ENCODE measurements at places on chromosomes 1 and 21. TPM values are rescaled to one million over a fixed set of nuclear protein-coding genes. Genes with fewer than 3 reads are reported as not detected.

GRCh38 chr1:160161965-160162705 lies 10.7 kb downstream of the ATP1A4 start:
- DNase-seq = no peak

- DNase-seq = no peak
These were observed 161.3 kb upstream of the POU3F1 start for GRCh38 chr1:38207906-38208305.

GRCh38 chr1:217153361-217153760 lies 430.1 kb upstream of the ESRRG start:
- DNase-seq = no peak

GRCh38 chr1:117260761-117261423 lies 50.2 kb upstream of the VTCN1 start:
- DNase-seq = no peak

DNA sequence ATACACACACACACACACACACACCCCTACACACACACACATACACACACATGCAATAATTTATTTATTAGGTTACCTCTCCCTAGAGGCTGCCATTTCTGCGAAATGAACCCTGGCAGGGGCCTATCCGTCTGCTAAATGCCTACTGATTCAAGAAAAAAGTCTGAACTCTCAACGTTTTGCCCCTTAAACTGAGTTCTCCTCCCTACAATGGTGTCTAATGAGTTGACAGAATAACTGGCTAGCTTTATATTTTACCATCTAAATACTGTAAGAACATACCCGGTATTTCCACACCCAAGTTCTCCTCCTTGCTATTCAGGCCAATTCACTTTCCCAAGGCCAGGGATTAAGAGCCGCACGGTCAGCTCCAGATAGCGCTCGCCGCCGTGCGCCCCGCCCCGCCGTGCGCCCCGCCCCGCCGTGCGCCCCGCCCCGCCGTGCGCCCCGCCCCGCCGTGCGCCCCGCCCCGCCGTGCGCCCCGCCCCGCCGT lies 339 bp upstream of the RNPC3 start:
- peak; percentile 55 for DNase-seq

The COL11A1 gene
- total RNA-seq = not detected

The ALDH4A1 gene
- 5.3 TPM for total RNA-seq

The LY9 gene
- total RNA-seq = not detected
